Aorta (tissue), 5 donors: ENCODE measurements at places on chromosomes 2 and 18.
A peak's percentile ranks its signal among the peaks of the same experiment; 100 is the strongest.

DNA sequence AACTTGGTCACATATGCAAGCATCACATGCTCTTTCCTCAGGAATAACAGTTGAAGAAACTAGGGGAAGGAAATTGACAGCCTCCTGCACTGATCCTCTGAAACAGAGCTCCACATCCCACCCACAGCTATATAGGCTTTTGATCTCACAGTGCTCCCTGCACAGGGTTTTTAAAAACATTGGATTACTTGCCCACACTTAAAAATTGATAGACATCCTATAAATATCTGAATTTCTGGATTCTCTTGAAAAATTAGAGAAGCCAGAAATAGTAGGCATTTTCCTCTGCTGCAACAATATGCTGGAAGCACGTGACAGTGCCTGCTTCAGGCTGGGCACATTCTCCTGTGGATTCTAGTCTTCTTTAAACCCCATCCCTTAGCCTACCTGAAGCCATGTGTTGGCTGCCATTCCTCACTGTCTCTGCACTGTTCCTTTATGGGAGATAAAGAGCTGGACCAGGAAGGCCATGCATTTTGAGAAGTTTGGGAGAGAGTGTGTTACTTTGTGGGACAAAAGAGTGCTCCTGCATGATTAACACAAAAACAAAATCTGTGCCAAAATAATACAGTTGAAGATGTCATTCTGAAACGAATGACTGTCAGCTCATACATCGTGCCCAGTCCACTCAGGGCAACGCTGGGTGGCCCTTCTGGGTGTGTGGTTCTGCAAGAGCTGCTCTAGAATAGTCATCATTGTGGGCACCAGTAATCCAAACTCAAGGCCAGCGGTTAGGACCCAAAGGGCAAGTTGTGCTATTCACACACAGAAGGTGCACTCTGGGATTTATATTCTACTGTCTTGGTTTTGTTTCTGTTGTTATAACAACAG lies 59.8 kb downstream of the GYPC start:
- DNase-seq, result no peak

DNA sequence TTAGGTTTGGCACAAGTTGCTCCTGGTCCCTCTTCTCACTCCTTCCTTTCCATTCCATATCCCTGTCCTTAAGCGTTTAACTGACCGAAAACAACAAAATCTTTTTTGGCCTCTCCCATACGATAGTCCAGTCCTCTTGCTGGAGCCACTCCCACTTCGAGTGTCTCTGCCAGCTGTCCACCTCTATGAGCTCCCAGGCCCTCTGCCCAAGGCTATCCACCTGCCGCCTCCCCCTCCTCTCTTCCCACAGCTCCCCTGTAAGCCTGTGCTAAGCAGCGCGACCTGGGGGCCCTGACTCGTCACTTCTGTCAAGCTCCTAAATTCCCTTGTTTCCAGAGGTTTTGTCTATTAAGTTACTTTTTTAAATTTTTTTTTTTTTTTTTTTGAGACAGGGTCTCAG lies 47.0 kb upstream of the FOSL2 start:
- no peak for DNase-seq

DNA sequence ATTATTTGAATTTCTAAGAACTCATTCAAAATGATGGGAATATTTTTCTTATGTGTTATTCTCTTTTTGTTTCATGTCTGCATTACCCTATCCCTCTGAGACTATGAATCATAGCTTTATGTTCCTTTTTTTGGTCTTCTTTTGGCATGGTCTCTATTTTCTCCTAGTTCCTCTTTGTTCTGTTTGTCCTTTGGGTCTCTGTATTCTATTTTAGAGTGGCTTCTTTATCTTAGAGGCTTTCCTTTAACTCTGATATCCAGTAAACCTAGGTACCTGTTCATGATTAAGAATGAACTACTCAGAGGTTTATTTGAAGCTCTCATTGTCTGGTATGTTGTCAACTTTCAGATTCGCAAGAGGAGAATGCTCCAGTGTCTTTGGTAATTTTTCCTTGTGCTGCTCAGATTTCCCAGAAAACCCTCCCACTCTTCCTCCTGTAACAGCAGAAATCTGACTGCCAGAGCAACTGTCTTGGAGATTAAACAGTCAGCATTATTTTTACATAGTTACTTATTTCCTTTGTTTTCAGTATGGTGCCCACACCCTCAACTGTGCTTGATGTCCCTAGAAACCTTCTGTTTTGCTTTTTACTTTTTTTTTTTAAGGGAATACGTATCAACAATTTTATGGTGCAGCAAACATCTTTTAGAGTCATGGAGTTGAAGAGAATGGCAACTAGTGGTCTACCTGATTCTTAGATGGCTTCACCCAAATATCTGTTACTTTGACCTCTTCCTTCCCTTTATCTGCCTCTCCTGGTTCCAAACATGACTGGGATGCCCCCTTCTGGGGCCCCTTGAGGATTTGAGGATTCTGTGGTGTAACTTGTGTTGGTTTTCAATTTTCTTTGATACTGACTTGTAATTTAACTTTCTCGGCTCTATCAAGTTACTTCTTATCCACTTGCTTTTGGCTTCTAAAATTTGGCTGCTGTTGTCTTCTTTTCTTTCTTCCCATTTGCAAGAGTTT lies 92.0 kb downstream of the DPP10 start:
- no peak for DNase-seq

GRCh38 chr18:2168022-2168421 lies 403.3 kb downstream of the METTL4 start:
- DNase-seq, result no peak

- no peak for DNase-seq
Measured at GRCh38 chr18:31576670-31577069, 15.0 kb upstream of the TTR start.

GRCh38 chr2:65548576-65549256 lies 116.3 kb upstream of the SPRED2 start:
- DNase-seq, result no peak

- DNase-seq, result no peak
Measured at GRCh38 chr2:101466426-101466825, 8.5 kb downstream of the RFX8 start.

DNA sequence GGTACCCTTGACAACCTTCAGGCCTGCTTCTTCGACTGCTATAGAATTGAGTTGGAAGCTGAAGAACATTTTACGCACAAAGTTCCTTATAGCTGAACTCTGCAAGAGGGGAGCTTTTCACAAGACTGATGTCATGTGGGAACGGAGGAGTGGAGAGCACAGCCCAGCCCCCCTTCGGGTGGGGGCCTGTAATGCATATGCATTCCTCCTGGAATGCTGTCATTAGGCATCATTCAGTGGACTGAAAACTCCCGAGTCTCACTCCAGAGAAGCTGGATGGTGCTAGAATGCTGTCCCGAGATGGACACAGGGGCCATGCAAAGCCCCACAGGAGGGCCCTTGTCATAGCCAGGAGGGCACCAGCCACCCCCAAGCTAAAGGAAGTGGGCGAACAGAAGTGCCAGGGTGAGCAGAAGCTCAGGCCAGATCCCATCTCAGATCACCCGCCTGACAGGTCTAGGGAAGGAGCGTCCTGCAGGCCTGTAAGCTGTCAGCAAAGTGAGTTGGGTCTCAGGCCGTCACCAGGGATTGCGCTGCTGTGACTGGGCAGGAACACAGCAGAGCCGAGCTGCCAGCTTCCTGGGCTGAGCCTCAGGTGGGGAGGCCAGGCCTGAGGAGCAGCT lies 43.8 kb upstream of the RBM44 start:
- DNase-seq, result no peak

DNA sequence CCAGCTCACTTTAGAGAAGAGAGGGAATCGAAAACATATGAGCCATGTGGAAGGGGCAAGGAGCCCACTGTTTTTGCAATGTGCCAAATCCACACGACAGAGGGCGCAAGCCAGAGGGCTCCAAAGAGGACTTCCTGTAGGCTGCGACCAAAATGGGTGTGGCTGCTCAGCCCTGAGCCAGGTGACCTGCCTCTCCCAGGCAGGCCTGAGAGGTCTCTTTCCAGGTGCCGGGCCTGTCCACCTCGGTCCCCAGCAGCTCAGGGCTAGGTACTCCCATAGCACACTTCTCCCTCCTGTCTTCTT lies 153.8 kb downstream of the TTC32 start:
- DNase-seq, result no peak

DNA sequence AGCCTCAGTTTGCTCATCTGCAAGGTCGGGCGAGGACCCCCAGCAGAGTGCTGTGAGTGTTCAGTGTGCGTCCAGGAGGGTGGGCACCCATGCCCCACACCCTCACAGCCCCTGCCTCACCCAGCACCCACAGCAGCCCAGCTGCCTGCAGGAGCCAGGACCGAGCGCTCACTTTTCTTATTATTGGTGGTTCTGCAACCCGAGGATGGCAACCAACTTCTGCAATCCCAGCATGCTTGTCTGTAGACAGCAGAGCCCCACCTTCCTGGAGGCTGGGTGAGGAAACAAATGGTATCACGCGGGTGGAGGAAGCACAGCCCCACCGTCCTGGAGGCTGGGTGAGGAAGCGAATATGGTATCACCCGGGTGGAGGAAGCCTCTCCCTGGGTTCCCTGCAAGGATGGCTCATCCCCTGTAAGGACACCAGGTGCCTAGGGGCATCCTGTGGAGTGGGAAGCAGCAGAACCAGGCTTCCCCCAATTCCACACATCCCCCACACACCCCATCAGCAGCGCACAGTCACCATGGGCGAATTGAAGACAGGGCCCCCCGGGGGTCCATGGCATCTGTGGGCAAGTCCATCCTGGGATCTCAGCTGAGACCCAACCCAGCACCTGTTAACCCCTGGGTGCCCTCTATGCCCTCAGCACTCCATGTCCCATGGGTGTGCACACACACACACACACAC lies 220.5 kb upstream of the RAB6C start:
- peak; percentile 80 for DNase-seq

GRCh38 chr18:67742954-67743353 lies 226.4 kb upstream of the DSEL start:
- no peak for DNase-seq

DNA sequence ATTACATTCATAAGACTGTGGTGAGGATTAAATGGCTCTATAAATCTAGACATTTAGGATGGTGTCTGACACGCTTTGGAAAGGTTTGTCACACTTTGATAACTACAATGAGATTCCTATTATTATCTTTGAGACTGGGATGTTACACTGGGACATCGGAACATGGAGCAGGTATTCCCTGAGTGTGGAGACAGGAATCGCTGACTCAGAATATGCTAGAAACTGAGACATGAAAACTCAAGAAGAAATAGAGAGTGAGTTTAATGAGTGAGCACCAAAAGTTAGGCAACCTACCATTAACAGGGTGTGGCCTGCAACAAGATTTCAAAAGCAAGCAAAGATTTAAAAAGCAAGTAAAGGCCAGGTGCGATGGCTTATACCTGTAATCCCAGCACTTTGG lies 145.4 kb downstream of the TMEFF2 start:
- no peak for DNase-seq

GRCh38 chr2:27255660-27256059 lies 7.2 kb downstream of the SLC30A3 start:
- no peak for DNase-seq

- no peak for DNase-seq
Measured at GRCh38 chr18:48360376-48361021, 48.7 kb downstream of the ZBTB7C start.
